A549 treated with AZD2906 at 1 μM for 4 hours (cell line): ENCODE measurements at places on chromosomes 2 and 18. TPM values are rescaled to one million over a fixed set of nuclear protein-coding genes. Genes with fewer than 3 reads are reported as not detected.

The PUM2 gene
- 34.5 to 46.6 TPM (median 43.3 TPM) in 5 replicates for total RNA-seq

The PID1 gene
- 4.0 to 5.3 TPM (median 4.5 TPM) in 5 replicates for total RNA-seq

The CROCC2 gene
- total RNA-seq = not detected in 5 replicates

The SERPINB11 gene
- total RNA-seq = 0.03 to 0.16 TPM in 2 of 5 replicates, not detected in the others

The ZNF804A gene
- not detected in 5 replicates for total RNA-seq

The SNTG2 gene
- total RNA-seq = not detected in 5 replicates

The GPR55 gene
- total RNA-seq = not detected in 5 replicates

The RANBP2 gene
- total RNA-seq = 19.2 to 29.8 TPM (median 22.8 TPM) in 5 replicates
